ENCODE measurements at places on chromosomes 13 and 19.

- no peak for DNase-seq
Measured at GRCh38 chr13:44303681-44304432, 69.8 kb upstream of the SERP2 start.

DNA sequence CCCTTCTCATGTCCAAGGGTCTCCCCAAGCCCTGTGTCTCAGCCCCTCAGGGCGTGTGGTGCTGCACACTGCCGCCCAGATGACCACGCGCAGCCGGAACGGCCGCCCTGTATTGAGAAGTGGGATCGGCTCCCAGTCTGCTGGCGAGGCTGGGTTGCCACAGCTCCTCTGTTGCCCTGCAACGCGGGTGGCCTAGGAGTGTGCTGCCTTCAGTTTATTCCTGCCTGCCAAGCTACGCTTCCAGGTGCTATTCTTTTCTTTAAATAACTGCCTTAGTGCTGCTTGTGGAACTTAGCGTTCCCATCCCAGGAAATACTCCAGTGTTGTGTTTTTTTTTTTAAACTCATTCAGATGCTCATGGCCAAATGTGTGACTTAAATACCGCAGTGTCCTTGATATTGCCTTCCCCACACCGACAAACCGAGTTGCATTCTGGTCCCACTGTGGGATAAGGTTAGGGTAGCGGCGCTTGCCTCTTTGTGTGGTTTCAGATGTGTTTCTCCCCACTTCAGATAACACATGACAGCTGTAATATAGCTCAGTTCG lies 16.6 kb downstream of the ACTN4 start:
- DNase-seq, result peak; percentile 57

DNA sequence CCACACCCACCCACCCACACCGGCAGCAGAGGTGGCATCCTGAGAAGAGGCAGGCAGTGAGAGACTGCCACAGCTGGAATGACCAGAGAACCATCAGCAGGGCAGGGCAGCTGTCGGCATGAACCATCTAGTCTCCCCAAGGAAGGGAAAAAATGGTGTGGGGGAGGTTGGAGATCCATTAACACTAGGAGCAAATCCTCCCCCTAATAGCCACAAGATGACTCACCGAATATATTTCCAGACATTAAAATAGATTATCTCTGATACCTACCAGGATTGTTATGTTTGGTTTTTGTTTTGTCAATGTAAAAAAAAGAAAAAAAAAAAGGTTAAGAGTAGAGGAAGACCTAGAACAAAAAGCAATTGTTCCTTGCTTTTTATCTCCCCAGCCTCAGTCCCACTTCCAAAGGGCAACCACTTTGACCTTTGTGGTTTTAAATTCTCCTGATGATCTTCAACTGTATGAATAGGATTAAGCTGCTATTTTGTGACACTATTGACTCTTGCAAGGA lies 34.2 kb downstream of the THSD1 start:
- DNase-seq, result no peak

GRCh38 chr13:87123987-87124784 lies 547.0 kb upstream of the SLITRK5 start:
- DNase-seq, result no peak

GRCh38 chr19:43660971-43661360 lies 9.0 kb downstream of the PLAUR start:
- no peak for DNase-seq

DNA sequence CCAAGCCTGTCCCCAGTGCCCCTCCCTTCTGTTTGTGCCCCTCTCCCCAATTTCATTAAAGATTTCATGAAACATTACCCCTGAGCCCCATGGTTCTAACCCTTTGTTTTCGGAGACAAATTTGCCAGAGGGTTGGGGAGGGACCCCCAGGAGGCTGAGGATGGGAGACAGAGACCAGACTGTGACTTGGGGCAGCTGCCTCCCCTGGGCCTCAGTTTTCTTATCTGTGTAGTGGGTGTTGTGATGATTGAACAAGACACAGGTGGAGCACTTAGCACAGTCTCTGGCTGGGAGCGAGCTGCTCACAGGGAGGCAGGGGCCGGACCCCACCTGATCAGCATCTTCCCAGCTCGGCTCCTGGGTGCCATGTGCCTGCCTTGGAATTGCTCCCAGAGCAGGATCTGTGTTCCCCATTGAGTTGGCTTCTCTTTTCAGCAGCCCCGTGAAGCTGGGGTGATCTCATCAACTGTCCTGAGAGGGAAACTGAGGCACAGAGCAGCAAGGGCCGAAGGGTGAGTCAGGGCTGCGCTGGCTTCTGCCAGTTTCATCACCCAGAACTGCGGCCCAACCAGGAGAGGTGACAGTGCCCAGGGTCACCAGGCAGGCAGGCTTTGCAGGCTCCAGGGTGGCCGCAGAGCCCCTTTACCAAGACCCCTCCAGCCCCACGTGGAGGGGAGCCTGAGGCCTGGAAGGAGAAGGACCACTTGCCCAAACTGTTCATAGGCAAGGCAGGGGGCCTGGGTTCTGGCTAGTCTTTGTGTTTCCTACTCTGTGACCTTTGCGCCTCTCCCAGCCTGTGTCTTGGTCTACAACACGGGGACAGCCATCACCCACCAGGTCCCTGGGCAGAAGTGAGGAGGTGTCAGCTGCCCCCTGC lies 6.9 kb downstream of the IRF3 start:
- DNase-seq, result no peak
